ENCODE measurements at places on chromosomes 16 and 17. TPM values are rescaled to one million over a fixed set of nuclear protein-coding genes. Genes with fewer than 3 reads are reported as not detected.

Gene ABHD15
- total RNA-seq = 7.4 TPM

Gene PRSS33
- not detected for total RNA-seq

Gene CCL11
- total RNA-seq = not detected

DNA sequence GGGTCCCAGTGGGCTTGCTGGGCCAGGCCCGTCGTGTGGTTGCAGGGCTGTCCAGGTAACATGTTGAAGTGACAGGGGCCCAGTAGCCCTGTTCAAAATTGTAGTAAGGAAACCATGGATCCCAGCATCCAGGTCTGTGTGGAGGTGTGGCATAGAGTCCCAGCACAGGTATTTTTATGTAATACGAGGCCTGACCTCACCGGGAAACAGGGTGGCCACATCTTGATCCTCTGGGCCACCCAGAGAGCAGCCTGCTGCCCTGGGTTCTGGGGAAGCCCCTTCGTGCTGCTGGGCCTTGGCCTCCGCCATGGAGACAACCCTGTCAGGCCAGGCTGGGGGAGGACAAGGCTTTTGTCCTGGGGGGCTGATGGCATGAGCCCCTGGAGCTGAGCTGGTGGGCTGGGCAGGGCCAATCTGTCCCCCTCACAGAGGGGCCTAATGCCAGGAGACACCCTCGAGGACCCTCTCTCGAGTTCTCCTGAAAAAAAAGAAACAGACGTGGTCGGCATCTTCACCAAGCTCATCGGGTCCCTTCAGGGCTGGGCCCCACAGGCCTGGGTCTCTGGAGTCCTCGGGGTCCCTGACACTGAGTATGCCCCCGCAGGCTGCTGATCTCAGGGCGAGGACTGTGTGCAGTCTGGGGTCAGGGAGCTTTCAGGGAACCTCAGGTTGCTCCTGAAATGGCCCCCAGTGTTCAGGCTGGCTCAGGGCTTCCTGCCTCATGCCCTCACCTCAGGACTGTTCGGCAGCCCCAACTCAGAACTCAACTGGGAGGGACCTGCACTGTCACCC is 47.8 kb downstream of the TNFRSF13B start:
- H3K4me1 ChIP-seq = no peaks in the 10 kb centered on the region
- H3K4me3 ChIP-seq = no peak overlapping the region
- H3K27me3 ChIP-seq = no peaks in the 10 kb centered on the region
- no peak overlapping the region for H3K27ac ChIP-seq
- DNase-seq = no peak
- no peaks in the 10 kb centered on the region for H3K36me3 ChIP-seq

Data from activated T-cell treated with anti-CD3 and anti-CD28 coated beads, Interleukin-2, amount 50 U/mL, for 72 hours (primary cell).